ENCODE measurements at places on chromosomes 4 and X.

DNA sequence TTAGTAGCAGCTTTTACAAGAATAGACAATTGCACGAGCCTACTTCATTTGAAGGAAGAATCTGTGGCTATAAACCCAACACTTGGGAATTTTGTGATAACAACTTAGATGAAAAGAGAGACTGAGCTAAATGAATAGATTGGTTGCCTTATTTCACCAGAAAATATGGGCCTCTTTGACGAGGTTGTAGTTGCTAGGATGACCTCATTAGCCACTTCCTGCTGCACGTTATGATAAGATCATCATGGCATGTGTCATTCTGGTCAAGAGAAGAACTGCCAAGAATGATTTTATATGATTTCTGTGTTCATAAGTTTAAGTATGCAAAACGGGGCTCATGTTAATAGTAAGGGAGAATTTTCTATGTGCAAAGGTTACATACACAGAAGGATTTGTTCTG lies 321.9 kb upstream of the GIMD1 start:
- peak; percentile 46 for DNase-seq

DNA sequence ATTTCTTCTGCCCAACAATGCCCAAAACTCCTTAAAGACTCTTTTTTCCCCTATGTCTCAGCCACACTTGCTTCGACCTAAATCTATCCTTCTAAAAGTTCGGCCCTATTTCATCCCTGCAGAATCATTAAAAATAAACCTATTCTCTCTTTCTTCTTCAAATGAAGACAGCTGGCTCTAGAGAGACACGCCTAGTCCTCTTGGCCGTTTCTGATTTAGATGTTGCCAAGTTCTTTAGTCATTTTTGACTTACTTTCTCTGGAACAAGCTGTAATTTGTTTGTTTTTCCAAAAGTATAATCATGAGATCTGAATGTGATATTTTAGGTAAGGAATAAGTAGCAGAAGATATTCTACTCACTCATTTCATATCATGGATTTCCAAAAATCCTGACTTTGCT lies 211.6 kb downstream of the CENPC start:
- no peak for DNase-seq

GRCh38 chr4:78225236-78225635 lies 168.1 kb downstream of the FRAS1 start:
- DNase-seq = no peak

GRCh38 chr4:113390850-113391249 lies 341.4 kb downstream of the ANK2 start:
- no peak for DNase-seq

DNA sequence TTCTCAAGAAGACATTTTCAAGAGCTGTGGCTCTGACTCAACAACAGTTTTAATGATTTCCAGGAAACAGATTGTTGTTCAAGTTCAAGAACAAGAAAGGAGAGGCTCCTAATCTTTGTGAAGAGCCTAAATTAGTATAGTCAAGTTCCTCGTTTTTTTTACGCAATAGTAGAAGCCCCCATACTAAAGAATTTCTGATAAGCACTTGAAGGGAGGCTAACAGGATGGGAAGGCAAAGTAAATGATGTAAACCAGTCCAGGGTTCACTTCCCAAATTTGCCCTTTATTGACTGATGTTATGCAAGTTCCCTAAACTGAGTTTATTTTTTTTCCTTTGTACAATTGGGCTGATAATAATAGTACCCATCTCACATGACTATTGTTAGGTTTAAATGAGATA lies 178.2 kb downstream of the RTL9 start:
- DNase-seq = no peak

DNA sequence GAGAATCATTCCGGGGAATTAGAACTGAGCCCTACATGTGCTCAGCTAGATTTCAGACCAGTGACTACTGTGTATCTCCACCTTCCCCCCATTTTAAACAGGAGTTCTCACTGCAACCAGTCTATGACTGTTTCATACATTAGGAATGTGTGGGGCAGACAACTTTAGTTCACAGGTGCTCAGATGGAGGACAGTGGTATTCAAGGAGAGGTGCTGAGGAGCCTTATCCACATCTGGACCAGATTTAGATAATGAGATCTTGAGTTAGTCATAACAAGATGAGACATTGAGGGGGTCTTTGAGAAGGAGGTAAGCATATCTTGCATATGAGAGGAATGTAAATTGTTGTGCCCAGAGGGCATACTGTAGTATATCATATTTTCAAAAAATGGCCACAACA lies 32.8 kb upstream of the RELL1 start:
- no peak for DNase-seq

GRCh38 chr4:22670956-22671355 lies 21.8 kb upstream of the GBA3 start:
- no peak for DNase-seq

GRCh38 chrX:132022198-132022966 lies 720 bp upstream of the STK26 start:
- DNase-seq = peak; percentile 17

GRCh38 chr4:151553874-151554273 lies 144.9 kb downstream of the FHIP1A start:
- DNase-seq = no peak

GRCh38 chr4:16443504-16444088 lies 217.3 kb upstream of the TAPT1 start:
- DNase-seq = peak; percentile 37

- DNase-seq = no peak
Measured at GRCh38 chr4:124276461-124276860, 436.1 kb downstream of the ANKRD50 start.

- DNase-seq = no peak
Measured at GRCh38 chrX:153707406-153707805, 16.8 kb downstream of the BCAP31 start.

DNA sequence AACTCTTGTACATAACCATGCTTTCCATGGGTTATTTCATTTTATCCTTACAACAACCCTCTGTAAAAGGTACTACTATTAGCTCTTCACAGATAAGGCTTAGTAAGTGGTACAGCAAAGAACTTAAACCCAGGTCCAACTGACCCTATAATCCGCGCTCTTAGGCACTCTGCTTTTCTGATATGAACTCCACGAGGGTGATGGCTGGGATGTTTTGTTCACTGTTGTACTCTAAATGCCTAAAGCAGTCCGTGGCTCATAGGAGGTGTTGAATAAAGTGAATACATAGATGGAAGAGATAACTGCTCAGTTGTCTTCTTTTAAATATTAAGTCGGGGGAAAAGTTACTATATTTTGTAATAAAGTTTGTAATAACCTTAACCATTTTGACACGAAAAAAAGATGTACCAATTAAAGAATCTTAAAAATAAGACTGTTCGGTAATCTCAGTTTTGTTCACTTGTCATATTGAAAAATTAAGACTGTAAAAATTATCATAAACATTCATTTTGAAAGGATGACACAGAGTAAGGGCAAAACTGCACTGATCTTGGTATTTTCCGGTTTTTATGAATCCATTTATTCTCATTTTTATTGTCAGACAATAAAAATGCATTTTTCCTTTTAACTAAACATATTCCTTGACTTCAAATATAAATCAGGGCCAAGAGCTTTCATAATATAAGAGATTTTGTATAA lies 166.5 kb downstream of the FBXW7 start:
- no peak for DNase-seq

- DNase-seq = no peak
Measured at GRCh38 chr4:149912000-149912399, 96.4 kb upstream of the IQCM start.

DNA sequence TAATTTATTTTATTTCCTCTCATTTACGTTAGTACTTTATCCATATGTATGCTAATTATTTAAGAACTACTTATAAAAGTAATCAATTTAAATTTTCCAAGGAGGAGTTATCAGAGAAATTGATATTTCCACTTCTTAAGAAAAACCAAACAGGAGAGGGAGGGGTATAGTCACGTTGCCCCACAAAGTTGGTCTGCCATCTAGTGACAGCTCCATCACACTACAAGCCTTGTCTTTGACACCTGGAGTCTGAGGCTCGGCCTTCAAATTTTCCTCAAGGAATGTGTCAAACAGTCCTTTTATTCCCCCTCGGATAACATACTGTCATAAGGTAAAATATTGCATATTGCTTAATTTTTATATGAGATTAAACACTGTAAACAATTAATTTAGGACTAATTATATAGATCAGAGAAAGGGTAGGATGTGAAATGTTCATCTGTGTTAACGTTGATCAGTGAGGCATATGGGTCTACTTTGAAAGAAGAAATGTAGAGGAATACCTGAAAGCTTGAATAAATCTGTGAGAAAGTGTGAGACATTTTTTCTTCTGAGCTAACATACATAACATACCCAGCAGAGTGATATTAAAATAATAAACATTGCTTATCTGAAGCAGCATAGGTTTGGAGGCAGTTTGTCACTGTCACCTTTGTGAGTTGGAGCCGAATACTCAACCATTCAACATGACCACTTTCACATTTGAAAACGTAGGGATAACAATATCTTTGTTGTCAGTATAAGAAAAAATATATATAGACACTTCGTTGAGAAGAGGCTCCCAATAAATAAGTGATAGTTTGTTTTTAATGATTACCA lies 114.4 kb downstream of the GLRA3 start:
- DNase-seq = peak; percentile 28

- no peak for DNase-seq
Measured at GRCh38 chrX:73851014-73852009, 288.3 kb downstream of the CHIC1 start.

- DNase-seq = no peak
Measured at GRCh38 chr4:41155194-41155830, 59.0 kb downstream of the APBB2 start.
